ENCODE measurements at places on chromosomes 12 and 14.

- DNase-seq: no peak
These were observed 23.8 kb upstream of the TBC1D30 start for GRCh38 chr12:64800640-64801039.

- DNase-seq: peak; percentile 99
These were observed 18.6 kb downstream of the CHD8 start for GRCh38 chr14:21437063-21437901.

DNA sequence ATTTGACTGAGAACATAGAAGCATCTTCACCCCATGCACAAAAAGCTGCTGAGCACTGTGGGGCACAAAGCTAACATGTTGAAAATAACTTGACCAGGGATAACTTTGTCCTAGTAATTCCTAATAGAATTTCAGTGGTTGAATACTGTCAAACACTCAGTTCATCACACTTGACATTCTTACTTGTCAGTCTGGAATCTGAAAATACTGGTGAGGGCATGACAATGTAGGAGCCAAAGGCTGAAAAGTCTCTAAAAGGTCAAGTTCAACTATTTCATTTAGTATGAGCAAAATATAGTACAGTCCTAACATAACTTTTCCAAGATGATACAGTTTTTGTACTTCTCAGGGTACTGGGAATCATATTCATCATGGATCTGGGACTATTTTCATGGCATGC lies 504.4 kb upstream of the LMO3 start:
- DNase-seq: no peak

DNA sequence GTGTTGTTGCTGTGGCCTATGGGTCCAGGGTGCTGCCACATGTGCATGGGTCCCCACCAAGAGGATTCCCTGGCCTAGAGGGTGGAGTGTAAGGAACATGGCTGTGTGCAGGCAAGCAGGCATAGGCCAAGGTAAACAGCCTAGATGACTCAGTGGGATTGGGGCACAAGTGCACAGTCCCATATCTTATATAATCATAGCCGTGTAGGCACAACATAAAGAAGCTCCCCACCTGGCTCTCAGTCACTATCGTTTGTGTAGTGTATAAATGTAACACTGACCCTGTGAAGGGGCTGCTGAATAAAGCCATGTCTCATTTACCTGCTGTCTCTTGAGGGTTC lies 15.7 kb upstream of the RNASE12 start:
- no peak for DNase-seq

DNA sequence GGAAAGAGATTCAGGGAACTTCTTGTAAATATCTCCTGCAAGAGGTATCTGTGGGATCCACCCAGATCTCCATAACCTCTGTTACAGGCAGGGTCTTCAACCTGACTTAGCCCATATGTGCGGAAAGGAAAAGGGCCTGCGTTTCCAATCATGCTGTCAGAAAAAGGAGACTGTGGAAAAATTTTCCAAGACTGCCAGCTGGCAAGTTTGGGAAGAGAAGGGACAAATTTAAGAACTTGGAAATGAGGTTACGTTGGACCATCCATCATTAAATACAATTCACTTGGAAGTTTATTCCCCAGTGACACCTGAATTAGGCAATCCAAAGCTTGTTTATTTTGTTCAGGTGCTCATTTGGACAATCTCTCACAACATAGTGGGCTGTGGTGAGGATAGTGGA lies 13.9 kb downstream of the PTHLH start:
- no peak for DNase-seq

DNA sequence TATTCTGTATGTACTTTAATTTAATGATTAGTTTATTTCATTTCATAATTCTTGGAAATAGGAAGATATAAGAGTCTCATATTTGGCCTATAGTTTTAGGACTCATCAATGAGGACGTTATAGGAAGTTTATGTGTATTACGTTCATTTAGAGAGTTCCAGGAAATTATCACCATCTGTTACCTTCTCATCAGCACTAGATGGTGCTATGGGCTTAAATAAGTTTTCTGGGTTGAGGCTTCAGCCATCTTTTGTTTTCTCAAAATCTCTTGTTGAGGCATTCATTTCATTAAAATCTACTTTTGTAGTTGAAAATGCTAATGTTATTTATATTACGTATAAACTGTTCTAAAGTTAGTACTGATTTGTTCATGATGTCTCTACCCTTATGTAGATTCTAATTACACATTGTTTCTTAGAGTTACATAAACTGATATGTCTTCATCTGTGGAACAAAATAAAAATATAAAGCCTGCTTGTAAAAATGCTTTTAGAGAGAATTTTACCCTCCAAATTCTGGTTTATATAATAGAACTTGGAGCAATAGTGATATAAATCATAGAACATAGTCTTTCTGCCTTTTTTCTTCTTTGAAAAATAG lies 89.2 kb downstream of the CFAP54 start:
- DNase-seq: no peak

- DNase-seq: no peak
These were observed 68.5 kb downstream of the DAO start for GRCh38 chr12:108948367-108948766.

DNA sequence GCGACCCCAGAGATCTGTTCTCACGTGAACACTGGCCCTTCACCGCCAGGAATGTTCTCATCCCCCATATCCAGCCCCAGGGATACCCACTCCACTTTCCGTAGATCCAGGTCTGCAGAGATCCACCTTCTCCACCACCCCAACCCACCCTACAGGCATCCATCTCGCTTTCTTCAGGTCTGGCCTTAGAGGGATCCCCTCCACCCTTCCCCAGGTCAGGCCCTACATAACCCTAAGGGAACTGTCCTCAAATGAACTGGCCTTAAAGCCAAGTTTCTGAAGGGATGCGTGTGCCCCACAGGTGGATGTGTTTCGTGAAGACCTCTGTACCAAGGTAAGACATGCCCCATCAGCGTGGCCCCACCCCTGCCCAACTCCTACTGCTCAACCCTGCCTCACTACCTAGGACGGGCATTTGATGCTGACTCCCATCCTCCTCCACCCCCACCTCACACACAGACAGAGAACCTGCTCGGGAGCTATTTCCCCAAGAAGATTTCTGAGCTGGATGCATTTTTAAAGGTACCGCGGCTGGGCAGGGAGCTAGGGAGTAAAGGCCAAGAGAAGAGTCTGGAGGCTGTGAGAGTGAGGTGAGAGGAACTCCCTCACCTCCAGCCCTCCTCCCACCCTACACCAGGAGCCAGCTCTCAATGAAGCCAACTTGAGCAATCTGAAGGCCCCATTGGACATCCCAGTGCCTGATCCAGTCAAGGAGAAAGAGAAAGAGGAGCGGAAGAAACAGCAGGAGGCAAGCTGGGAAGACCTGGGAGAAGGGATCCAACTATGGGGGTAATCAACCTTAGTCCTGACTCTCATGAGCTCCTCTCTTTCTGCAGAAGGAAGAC lies 912 bp downstream of the PSME1 start:
- no peak for DNase-seq

- DNase-seq: peak; percentile 56
These were observed 40.3 kb downstream of the MAP1LC3B2 start for GRCh38 chr12:116599285-116600136.

DNA sequence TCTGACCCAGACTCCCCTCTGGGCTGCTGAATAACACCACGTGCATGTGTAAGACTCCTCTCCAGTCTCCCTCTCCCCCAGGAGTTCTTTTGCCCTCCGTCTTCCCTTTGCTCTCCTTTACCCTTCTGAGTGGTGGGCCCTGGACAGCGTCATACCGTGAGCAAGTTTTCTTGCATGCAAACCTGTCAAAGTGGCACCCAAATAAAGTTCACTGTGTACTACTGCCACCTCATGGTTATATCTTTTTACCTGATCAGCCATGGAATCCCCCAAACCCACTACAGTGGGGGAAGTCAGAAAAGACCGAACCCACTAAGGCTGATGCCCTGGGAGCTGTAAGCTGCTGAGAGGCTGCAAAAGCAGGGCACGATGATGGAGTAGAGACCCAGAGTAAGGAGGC lies 131.1 kb upstream of the VRK1 start:
- DNase-seq: no peak

DNA sequence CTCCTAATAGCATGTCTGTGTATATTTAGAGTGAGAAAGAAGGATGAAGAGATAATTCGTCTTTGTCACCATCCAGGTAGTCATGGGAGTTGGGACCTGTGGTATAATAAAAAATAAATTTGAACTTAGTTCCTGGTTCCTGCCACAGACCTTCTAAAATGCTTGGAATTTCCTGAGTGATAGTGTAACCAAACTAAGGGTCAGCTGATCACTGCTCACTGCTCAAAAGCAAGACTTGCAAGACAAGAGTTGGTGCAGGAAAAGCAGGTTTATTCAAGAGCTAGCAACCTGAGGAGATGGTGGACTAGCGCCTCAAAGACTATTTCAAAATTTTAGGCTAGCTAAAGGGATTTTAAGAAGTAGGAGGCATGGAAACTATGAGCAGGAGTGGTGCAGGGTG lies 19.1 kb downstream of the ANG start:
- DNase-seq: no peak

- DNase-seq: no peak
These were observed 1.5 kb upstream of the EP400 start for GRCh38 chr12:131948166-131948712.

- no peak for DNase-seq
These were observed 27.9 kb downstream of the ESR2 start for GRCh38 chr14:64266239-64266638.

GRCh38 chr14:91515979-91516378 lies 5.9 kb upstream of the PPP4R3A start:
- DNase-seq: no peak

DNA sequence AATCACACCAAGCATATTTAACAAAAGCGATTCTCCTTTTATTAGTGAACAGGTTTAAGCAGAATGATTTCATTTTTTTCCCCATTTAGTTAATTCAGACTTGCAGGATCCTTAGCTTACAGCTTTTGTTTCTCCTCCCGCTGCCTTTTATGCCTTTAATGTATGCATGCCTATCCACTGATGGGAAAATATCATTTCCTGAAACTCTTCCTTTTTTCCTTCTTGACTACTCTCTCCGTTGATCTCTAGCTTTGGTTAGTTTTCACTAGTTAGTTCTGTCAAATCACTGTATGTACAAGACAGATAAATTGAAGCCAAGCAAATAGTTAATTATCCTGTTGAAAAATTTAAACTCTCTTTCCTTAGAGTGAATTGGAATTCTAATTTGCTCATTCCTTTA lies 26.3 kb downstream of the NKX2-1 start:
- no peak for DNase-seq

GRCh38 chr12:3042826-3043225 lies 34.4 kb upstream of the TSPAN9 start:
- no peak for DNase-seq

DNA sequence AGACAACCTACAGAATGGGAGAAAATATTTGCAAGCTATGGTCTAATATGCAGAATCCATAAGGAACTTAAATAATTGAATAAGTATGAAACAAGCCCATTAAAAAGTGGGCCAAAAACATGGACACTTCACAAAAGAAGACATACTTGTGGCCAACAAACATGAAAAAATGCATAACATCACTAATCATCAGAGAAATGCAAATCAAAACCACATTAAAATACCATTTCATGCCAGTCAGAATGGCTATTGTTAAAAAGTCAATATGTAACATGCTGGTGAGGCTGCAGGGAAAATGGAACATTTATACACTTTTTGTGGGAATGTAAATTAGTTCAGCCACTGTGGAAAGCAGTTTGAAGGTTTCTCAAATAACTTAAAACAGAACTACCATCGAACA lies 945.4 kb upstream of the FLRT2 start:
- no peak for DNase-seq

GRCh38 chr12:66108386-66108785 lies 22.2 kb downstream of the LLPH start:
- no peak for DNase-seq

- DNase-seq: no peak
These were observed 73.9 kb downstream of the ARMH4 start for GRCh38 chr14:58078068-58078467.

- no peak for DNase-seq
These were observed 92.7 kb upstream of the DNM1L start for GRCh38 chr12:32586390-32586789.

DNA sequence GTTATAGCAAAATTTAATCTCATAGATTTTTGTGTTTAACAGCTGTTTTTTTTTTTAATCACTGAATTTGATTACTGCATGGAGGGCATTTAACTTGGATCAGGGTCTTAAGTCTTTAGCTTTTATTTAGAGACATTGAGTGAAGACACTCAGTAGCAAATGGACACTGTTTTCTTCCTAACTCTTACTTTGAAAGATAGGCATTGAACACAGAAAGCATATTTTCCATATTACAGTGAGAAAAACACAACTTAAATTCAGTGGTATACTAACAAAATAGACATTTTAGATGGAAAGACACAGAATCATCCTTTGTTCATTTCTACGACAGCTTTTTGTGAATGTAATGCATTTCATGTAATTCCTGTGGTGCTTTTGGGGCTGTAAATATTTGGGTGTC lies 571.8 kb downstream of the PRKD1 start:
- DNase-seq: no peak

- no peak for DNase-seq
These were observed 249.3 kb downstream of the FOXN3 start for GRCh38 chr14:89167705-89168104.

GRCh38 chr12:56420411-56420810 lies 28.8 kb downstream of the TIMELESS start:
- no peak for DNase-seq

DNA sequence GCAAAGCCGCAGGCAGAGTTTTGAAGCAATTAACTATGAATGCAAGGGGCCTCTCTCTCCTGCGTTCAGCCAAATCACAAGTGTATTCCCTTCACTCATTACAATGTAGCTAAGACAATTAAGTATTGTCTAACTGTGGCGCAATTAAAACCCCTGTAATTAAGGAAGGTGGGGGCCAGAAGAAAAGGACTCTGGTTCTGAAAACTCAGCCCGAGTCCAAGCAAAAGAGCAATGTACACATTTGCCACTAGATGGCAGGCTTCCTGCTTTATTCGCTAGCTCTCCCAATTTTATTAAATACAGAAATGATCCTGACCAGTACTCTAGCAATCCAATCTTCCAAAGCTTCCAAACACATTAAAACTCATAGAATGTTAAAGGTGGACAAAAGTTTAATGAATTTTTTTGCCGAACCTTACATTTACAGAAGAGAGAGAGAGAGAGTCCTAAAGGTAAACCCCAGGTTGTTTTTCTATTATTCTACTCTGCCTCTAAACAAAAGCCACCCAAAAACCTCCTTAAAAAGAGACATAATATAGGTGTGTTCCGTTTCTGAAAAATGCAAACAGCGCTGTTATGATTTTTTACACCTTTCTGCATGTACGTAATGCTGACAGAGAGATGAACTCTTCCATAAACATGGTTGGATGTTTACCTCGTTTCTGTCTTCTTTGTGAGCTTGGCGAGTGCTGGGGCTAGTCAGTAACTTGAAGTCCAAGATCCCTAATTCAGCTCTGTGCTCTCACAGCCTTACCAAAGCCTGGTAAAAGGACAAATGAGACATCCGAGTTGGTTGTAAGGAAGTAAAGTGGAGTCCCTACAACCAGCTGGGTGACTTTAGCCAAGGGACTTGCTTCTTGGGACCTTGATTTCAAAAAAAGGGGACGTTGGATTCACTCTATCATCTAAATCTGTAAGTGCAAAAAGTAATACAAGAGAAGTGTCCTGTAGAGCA lies 50.9 kb upstream of the VASH1 start:
- peak; percentile 38 for DNase-seq

DNA sequence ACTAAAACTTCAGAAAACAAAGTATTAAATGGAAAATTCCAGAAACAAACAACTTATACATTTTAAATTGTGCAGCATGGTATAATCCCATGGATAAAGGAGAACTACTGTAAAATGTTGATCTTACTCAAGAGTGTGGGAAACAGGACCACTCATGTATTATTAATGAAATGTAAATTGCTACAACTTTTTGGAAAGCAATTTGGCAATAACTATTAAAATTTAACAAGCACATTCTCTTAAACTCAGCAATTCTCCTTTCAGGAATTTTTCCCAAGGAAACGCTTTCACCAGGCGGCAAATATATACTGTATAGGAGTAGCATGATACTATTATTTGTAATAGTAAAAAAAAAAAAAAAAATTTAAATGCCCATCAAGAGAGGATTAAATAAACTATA lies 284.5 kb upstream of the AMIGO2 start:
- DNase-seq: no peak
